Fibroblast of upper back skin (primary cell): ENCODE measurements at places on chromosomes 6 and 20.

- DNase-seq, result peak; percentile 75
Observed at GRCh38 chr6:74715355-74716085, 490.3 kb downstream of the COL12A1 start.

DNA sequence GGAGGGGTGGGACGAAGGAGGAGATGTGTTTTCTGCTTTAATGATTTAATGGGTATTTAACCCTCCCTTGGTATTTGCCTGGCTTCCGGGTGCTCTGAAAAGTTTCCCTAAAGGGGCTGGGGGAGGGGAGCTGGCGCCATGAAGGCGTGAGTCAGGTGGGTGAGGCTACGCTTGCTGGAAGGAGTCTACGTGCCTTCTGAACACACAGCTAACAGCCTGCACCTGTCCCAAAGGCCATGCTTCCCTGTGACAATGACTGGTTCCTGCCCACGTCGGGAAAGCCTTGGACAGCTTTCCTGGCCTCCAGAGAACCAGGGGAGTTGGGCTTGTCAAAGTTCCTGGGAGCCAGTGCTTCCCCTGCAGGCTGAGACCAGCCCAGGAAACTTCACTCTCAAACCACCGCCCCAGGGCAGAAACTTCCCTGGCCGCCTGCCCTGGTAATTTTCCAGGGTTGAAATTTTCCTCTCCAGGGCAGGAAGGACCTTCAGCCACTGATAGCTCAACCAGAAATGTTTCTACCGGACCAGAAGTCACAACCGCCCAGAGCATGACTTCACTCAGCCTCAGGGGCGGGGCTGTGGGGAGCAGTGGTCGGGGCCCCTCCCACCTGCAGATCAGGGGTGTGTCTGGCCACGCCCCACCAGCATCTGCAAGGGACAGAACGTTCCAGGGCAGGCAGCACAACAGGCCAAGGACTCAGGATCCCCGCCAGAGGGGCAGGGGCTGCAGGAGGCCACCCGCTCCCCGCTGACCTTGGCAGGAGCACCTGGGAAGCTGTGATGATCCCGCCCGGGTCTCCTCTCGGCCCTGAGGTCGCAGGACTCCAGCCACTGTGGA lies 18.6 kb upstream of the SLCO4A1 start:
- peak; percentile 52 for DNase-seq

DNA sequence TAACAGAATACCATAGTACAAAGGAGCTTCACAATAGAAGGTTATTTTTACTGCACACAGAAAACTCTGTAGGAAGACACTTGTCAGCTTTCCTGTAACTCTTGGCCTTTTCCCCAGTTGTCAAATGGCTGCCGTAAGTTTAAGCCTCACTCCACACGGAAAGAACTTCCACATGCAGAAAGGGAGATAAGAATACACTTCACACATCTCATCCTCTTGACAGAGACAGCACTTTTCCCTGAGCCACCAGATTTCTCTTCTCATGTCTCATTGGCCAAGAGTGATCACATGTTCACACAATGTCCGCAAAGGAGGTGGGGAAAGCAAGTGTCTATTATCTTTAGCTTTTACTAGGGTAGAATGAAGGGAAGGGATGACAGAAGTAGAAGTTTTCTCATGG lies 540.7 kb downstream of the HAO1 start:
- DNase-seq, result no peak

DNA sequence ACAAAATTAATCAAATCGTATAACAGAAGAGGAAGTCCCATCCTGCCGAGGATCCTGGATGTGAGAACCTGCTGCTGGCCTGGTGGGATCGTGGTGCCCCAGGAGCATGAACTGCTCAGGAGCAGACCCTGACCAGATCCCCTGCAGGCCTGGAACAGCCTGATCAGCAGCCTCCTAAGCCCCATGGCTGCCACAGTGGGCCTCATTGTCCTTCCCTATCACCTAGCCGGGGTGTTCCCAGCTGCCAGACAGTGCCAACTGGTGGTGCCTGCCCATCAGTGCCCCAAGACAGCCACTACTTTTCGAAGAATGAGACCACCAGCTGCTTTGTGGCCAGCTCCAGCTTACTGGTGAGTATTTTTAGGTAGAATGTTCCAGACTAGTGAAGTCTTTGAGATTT lies 19.6 kb upstream of the MAS1L start:
- no peak for DNase-seq
